ENCODE measurements at places on chromosomes 4 and X.

- DNase-seq = no peak
These were observed 53.6 kb downstream of the CORIN start for GRCh38 chr4:47784222-47784621.

DNA sequence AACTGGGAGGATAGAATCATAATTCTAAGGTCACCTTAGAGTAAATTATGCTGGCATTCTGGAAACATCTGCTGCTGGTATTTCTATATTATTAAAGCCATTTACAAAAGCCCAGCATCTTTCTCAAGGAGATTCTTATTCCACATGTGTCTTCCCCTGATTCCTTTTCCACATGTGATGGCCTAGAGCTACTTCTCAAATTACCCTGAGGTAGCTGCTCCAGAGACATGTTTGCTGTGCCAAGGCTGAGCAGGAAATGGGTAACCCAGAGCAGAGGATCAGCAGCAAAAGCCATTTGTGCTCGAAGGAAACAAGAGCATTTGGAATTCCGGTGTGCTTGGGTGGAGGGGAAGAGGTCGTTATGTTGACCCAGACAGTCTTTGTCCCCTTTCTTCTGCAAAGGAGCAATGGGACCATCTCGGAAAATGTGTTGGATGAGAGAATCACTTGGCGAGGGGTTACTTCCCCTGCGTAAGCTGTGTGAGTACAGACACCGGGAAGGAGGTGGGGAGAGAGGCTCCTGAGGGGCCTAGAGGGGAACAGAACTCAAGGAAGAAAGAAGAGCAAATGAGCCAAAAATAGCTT is 24.6 kb downstream of the TSC22D3 start:
- DNase-seq = no peak

- no peak for DNase-seq
These were observed 529.4 kb upstream of the ATOH1 start for GRCh38 chr4:93299118-93299517.

GRCh38 chrX:71541210-71542022 is 8.5 kb downstream of the OGT start:
- no peak for DNase-seq

DNA sequence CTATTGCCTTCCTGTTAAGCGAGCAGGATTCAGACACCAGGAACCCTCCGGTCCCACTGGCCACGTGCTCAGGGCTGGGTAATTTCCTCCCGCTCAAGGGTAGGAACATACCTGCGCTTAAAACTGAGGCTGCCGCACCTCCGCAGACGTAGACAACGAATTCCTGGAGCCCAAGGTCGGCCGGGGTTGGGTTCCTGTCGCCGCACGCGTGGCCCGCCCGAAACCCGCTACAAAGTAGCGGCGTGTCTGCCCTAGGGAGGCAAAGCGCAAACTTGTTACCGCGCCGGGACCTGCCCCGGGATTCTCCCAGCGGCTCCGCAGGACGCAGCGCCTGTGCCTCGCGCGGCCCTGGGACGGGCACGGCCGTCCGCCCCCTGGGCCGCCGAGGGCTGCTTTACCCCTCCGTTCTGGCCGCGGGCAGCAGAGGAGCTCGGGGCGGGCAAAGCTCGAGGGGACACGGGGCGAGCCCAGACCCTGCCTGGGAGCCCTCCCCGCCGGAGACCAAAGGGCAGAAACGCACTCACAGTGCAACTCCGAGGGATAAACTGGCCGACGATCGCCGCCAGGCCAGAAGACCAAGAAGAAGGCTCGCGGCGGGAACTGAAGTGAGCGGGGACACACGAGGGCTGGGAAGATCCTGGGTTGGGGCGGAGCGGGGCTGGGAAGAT is at the start of gene ERVMER34-1:
ERVMER34-1 (minus strand) TSS at position 607 of the 668 bp plus-strand sequence. CDS start 5,905 bp downstream, outside the sequence.
- DNase-seq = no peak

All from H54 (cell line).